Right cardiac atrium (tissue), 5 donors: ENCODE measurements at places on chromosomes 1 and 21. TPM values are rescaled to one million over a fixed set of nuclear protein-coding genes. Genes with fewer than 3 reads are reported as not detected.

GRCh38 chr21:15968776-15969310 is 239.1 kb downstream of the USP25 start:
- DNase-seq = no peak

DNA sequence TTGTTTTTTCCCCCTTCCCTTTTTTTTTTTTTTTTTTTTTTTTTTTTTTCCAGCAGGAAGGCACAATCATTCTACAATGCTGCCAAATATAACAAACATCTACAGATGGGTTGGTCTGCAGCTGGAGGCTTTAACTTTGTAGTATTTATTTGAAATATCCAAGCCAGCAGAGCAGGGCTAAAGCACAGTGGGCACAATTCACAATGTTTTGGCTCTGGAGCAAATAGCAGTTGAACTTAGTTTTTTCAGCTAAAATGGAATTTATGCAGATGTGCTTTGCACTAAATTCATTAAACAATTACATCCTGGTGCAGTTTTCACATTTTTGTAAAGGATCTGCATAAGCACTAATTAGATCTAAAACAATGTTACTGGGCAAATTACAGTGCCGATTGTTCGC is 39.8 kb upstream of the ZBTB18 start:
- no peak for DNase-seq

Gene SH3GLB1
- 103 TPM for total RNA-seq

Gene FCGR3A
- 69.7 TPM for total RNA-seq

- no peak for DNase-seq
These were observed 38.8 kb downstream of the NGF start for GRCh38 chr1:115299266-115299665.

Gene RNASEL
- 5.5 TPM for total RNA-seq

- no peak for DNase-seq
These were observed 1.2 kb downstream of the SZRD1 start for GRCh38 chr1:16367968-16368890.

GRCh38 chr1:206695733-206696132 is 11.0 kb downstream of the MAPKAPK2 start:
- DNase-seq = no peak

DNA sequence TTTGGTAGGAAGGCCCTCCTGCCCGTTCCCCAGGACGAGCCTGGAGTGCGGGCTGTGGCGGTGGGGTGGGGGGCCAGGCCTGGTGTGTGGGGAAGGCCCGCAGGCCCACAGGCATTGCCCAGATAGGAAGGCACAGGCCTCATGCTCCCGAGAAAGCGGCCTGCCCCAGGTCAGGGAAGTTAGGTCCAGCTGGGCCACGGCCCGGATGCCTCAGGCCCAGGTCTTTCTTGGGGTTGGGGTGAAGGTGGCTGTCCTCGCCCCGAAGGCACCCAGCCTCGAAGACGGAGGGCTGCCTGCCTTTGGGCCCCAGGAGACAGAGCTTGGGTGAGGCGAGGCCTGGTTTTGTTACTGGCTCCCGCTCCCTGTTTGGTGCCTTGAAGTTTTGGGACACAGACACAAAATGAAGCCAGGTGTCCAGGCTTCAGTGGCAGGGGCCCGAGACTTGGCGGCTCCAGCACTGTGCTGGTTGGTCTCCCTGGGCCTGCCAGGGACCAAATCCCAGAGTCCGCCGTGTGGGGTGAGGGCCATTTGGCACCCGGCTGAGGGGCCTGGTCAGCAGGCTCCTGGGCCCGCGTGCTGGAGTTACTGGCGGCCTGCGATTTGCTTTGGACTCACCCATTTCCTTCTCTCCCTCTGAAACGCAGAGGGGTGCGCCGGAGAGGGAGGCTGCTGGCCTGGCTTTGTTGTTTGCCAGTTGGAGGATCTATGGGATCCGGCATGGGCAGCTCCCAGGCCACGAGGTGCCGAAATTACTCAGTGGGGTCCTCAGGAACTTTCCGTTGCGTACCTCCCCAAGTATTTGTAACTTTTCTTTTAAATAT is 2.0 kb downstream of the SKI start:
- DNase-seq = peak; percentile 72

Gene DMRTA2
- total RNA-seq = not detected

DNA sequence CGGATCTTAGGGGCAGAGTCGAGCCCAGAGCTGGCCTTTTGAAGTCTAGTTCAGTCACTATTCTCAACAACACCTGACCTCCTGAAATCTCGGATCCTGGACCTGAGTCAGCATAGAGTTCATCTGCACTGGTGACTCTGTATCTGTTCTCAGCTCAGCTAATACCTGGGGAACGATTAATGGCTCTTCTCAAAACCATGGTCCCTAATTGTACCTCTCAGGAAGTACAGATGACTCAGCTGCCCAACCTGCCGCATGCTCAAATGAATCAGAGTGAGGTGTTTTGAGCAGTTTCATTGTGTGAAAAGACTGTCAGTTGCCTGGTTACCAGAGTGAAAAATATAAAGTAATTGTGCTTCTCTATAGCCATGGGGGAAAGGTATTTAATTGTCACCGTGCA is 89.2 kb downstream of the SLC35F3 start:
- no peak for DNase-seq

- no peak for DNase-seq
These were observed 777 bp upstream of the KISS1 start for GRCh38 chr1:204197068-204197467.

- no peak for DNase-seq
These were observed 126.0 kb upstream of the IPO9 start for GRCh38 chr1:201702936-201703335.

Gene PTGER3
- 3.8 TPM for total RNA-seq

Gene GPATCH3
- total RNA-seq = 8.5 TPM

Gene LIN28A
- total RNA-seq = not detected

DNA sequence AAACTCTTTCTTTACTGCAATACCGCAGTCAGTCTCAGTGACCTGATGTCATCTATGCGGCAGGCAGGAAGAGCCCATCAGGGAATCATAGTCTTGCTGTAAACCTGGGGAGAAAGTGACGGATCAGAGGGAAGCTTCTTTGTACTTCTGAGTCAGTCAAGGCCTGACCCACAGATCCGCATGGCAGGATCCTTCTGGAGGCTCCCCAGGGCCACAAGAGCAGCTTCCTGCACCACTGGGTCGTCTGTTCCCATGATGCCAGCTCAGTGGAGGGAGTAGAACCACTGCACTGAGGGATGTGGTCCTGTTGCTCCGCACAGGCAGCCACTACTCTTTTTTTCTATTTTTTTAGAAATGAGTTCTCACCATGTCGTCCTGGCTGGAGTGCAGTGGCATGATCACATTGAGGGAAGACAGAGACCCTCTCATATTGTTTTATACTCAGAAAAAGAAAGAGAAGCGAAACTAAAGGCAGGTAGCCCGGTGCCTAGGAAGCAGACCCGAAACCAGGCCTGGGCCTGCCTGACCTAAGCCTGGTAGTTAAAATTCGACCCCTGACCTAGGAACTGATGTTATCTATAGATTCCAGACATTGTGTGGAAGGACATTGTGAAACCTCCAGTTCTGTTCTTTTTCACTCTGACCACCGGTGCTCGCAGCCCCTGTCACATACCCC is 6.3 kb upstream of the ERVH48-1 start:
- DNase-seq = no peak

GRCh38 chr1:101112051-101112780 is 86.6 kb upstream of the DPH5 start:
- peak; percentile 65 for DNase-seq

Gene PPCS
- total RNA-seq = 46.2 TPM

DNA sequence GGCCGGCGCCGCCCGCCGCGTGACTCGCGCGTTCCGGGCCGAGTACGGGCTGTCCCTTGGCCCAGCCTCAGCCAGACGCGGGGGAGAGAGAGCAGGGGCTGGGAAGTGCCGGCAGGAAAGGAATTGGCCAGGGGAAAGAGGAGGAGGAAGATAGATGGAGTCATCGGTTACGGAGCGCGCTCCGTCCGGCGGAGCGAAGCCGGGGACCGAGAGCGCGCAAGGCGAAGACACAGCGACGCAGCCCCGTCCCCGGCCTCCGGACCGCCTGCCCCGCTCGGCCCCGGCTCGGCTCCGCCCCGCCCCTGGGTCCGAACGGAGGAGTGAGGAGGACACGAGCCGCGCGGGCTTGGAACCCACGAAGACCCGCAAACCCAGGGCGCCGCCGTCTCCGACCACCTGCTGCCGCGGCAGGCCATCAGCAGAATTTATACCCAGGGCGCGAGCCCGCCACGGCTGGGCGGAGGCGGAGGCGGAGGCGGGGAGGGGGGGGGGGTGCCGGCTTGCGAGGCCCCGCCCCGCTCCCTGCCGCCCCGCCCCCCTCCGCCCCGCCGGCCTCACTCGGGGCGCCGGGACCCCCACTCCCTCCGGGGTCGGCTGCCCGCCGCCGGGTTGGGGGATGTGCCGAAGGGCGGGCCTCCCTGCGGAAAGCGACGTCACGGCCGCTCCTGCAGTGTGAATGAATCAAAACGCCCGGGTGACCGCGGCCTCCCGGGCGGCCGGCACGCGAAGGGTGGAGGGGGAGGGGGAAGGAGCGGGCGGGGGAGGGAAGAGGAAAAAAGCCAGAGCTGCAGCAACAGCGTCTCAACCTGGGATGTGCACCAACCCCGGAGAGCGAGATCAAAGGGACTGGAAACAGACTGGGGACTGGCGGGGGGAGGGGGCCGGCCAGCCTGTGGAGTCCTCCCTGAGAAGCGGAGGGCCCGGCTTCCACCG is at the start of gene LHX4:
Gene LHX4, plus strand, starts transcription at position 782 of the 933 bp plus-strand sequence. CDS start 266 bp downstream, outside the sequence.
- DNase-seq = no peak

Gene CRYAA
- total RNA-seq = not detected

- no peak for DNase-seq
These were observed 95.6 kb downstream of the RIPK4 start for GRCh38 chr21:41671212-41671762.

Gene URB1
- 13.8 TPM for total RNA-seq

- DNase-seq = no peak
These were observed 1.7 kb upstream of the JUN start for GRCh38 chr1:58785442-58786058.
